BJ (cell line): ENCODE measurements at places on chromosomes 16 and 17. TPM values are rescaled to one million over a fixed set of nuclear protein-coding genes. Genes with fewer than 3 reads are reported as not detected.

DNA sequence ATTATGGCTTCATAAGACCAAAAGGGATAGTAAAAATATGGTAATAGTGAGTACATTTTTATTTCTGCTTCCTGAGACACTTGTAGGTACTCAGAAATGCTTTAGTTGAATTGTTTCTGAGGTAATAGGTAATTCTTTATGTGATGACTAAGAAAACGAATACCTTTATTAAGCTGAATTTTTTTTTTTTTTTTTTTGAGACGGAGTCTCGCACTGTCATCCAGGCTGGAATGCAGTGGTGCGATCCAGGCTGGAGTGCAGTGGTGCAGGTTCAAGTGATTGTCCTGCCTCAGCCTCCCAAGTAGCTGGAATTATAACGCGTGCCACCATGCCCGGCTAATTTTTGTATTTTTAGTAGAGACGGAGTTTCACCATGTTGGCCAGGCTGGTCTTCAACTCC is 1.9 kb downstream of the RAD51C start:
- no peak for DNase-seq

- DNase-seq: no peak
Measured at GRCh38 chr17:77875881-77876509, 82.5 kb upstream of the TNRC6C start.

- DNase-seq: no peak
Measured at GRCh38 chr17:6548578-6549330, 7.6 kb downstream of the PITPNM3 start.

GRCh38 chr17:28957277-28957991 is 6.1 kb upstream of the PHF12 start:
- DNase-seq: no peak

- DNase-seq: no peak
Measured at GRCh38 chr17:16923904-16924695, 47.8 kb downstream of the TNFRSF13B start.

DNA sequence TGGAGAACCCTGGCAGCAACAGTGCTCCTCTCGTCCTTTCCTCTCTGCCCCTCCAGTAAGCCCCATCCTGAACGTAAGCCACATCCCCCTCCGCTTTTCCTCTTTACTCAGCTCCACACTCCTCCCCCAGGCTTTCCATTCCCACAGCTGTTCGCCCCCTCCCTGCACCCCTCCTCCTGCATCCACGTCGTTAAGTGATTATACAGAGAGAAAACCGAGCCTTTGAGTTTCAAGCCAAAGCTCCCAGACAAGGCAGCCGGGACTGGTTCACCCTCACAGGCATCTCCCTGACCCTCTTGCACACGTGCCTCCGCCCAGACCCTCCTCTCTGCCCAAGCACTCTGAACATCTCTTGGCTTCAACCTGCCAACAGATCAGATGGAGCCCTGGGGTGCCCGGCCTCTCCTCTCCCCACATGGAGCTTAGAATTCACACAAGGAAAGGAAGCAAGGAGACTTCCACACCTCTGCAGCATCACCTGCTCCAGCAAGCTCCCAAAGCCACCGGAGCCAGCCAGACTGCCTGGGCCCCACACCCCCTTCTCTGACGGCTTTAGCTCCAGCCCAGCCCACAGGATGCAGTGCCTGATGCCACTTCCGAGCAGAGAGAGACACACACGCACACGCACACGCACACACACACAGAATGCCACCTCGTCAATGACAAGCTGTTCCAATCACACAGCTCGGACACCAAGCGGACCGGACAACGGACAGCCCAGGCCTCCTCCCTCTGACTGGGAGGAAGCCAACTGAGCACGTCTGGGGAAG is 99.9 kb upstream of the CCL2 start:
- DNase-seq: no peak

GRCh38 chr17:13114601-13115031 is 96.8 kb upstream of the ELAC2 start:
- DNase-seq: peak; percentile 4

DNA sequence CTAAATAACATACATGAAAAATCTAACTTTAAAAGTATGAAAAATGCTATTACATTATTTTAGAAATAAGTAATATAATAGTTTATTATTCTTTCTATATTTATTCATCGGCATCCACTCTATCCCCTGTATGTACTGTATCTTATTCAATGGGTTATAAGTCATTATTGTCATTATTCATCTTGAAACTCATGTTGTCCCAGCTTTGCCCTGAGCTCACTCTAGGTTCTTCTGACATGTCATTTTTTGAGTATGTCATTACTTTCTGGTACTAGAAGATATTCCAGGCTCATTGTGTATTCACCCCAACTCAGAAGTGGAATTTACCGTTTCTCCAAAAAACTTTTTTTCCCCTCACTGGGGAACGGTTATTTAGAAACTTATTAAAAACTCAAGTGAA is 53.0 kb upstream of the MNT start:
- no peak for DNase-seq

- no peak for DNase-seq
Measured at GRCh38 chr17:4548061-4548461, 7.1 kb downstream of the MYBBP1A start.

DNA sequence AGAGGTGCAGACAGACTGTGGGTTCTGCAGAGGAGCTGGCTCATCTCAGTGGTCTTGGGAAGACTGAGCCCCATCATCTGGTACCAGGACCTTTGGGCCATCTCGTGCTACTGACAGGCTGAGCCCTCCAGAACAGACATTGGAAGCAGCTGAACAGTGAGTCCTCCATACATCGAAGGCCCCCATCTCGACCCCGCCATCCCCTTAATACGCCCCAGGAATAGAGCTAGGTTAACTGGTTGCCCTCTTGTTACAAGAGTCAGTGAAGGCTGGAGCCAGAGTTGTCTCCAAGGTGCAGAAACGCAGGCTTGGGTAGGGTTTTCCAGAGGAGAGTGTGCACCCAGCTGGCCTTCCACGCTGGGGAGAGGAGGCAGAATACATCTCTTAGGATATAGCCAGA is 76.0 kb downstream of the N4BP1 start:
- no peak for DNase-seq

DNA sequence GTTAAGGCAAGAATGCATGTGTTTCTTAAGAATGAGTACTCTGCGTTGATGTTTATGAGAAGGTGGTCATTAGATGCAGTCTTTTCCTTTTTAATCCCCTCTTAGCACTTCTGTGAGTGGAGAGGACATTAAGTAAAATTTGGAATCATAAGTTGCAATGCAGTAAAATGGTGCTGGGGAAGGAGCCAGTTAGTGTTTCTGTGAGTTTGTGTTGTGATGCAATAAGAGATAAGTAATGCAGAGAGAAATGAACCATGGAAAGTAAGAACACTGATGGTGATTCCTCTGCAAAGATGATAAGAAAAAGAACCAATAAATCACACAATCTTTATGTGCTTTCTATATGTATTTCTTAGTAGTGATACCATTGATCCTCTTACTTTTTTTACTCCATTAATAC is 20.0 kb downstream of the ABHD15 start:
- no peak for DNase-seq

DNA sequence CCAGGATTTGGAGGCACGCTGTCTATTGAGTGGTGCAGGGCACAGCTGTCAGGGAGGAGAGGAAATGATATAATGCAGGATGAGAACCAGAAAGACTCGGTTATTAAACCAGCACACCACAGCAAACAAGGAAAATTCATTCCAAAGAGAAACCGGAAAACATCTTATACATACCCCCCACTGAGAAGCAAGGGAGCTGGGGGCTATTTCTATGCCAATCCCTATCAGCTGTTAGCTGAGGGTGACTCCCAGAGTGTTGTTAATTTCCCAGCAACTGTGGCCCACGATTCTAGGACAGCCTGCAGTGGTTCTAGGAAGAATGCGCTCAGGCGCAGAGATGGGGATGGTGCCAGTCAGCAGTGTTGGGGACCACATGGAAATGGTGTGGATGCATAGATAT is 467.3 kb downstream of the PMP22 start:
- DNase-seq: no peak

- DNase-seq: no peak
Measured at GRCh38 chr16:88798772-88799455, 4.7 kb upstream of the CDT1 start.

- DNase-seq: peak; percentile 62
Measured at GRCh38 chr17:3667366-3668278, 756 bp downstream of the TAX1BP3 start.

DNA sequence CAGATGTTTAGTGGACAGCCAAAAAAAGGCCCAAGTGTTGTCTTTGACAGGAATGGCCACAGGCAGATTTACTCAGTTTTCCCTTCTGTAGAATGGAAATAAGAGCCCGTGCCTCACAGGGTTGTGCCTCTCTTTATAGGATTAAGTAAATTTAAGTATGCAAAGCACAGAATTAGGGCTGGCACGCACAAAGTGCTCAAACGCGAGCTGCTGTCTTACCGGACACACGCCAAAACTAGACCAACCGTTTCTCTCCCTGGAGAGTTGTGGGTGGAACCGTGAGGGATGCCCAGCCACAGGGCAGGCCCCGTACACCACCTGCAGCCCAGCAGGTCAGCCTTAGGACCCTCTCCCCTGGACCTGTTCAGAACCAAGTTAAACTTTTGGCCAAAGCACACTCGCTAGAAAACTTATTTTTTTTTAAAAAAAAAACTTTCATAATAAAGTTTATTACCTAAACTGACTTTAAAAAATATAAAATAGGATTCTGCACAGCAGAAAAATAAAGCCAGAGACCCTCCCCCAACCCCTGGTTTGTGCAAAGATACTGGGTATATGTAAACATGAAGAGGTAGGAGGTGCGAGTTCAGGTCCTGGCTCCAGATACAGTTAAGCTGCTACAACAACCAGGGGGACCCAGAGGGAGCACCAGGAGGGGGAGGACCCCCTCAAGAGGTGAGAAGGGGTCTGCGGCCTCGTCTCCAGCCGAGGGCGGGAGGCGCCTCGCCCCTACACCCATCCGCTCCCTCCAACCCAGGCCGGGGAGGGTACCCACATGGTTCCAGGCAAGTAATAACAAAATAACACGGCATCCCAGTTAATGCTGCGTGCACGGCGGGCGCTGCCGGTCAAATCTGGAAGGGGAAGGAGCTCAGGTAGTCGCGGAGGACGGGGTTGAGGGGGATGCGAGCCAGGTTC is 1.8 kb downstream of the SOCS1 start:
- no peak for DNase-seq

DNA sequence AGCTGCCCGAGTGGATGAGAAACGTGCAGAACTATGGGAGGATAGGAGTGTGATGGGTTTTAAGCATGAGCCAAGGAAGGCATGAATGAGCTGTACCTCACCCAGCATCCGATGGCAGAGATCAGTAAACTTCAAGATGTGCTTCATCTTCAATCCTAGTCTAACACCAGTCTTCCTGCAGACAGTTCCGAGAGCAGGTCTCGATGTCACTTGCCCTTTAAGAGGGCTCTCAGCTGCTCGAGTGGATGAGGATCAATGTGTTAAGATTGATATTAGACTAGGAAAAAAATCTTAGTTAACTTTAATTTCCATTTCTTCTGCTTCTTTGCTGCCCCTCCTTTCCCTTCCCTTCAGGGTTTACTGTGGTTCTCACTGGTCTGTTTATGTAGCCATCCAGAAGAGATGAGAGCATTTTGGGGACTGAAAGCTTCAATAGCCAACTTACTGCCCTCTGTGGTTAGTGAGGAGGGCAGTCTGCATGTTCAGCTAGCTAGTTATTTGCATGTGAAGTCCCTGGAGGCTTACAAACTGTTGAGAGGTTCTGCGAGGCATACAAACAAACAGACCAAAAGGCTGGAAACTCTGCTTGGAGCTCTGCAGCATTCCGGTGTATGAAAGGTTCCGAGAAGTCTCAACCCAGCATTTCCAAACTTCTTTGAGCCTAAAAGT is 15.3 kb downstream of the KLHL36 start:
- DNase-seq: no peak

DNA sequence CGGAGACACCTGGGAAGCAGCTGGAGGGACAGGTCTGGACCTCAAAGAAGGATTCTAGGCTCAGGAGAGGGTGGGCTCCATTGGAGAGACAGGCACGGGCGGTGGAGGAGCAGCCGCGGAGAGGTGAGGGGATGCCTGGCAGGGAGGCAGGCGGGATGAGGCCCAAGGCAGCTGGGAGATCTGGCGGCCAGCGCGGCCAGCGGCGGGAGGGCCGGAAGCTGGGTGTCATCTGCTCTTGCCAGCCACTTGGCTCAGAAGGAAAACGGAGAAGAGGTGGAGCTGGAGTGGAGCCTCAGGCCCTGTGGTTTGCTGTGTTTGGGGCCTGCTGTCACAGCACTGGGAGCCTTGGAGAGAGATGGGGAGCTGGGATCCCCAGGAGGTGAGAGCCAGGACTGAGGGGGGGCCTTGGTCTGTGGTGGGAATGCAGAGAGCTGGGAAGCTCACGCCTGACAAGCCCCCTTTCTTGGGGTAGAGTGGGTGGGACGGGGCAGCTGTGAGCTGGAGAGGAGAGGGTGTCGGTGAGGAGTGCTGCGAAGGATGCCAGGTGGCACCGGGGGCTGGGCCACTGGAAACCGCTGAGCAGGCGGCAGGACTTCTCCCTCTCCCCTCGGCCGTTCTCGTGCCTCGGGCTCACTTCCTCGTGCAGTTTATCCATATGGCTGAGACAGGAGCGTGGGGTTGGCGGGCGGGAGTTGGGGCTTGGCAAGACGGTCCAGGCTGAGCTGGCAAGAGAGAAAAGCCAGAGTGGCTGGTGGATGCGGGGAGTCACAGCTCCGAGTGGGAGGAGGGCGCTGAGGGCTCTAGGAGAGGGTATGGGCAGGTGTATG is 8.0 kb downstream of the TBC1D24 start:
- DNase-seq: no peak

GRCh38 chr16:63361032-63361624 is 1324.9 kb upstream of the CDH8 start:
- DNase-seq: no peak

- no peak for DNase-seq
Measured at GRCh38 chr17:33686171-33686570, 393.1 kb upstream of the ASIC2 start.

GRCh38 chr16:71426880-71427615 is 14.8 kb downstream of the TLE7 start:
- no peak for DNase-seq

- no peak for DNase-seq
Measured at GRCh38 chr16:75787440-75787839, 61.1 kb upstream of the CPHXL start.

- DNase-seq: no peak
Measured at GRCh38 chr16:778909-779527, 9.2 kb downstream of the RPUSD1 start.

GRCh38 chr17:66481271-66481670 is 178.9 kb downstream of the PRKCA start:
- no peak for DNase-seq

Gene GDPD3
- 1.2 and 2.0 TPM in 2 replicates for polyA plus RNA-seq

Gene LRRC75A
- 0.82 and 1.3 TPM in 2 replicates for polyA plus RNA-seq
